ENCODE measurements at places on chromosomes 7 and 10.

DNA sequence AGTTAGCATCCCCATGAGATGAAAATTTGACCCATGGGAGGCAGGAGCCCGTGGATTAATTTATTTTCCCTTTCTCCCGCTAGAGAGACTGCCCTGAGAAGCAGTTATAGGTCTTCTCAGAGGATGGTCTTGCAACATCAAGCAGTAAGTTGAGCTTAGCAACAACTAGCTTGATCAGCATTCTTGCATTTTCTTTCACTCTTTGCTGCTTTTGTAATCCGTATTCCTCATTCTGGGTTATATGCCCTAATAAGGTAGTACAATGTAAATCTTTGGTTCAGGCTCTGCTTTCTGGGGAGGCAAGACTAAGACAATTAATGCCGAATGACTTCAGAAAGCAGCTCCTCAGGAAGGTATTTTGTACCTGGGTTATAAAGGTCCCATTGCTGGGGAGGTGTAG is 146.8 kb downstream of the FZD1 start:
- DNase-seq, result no peak

DNA sequence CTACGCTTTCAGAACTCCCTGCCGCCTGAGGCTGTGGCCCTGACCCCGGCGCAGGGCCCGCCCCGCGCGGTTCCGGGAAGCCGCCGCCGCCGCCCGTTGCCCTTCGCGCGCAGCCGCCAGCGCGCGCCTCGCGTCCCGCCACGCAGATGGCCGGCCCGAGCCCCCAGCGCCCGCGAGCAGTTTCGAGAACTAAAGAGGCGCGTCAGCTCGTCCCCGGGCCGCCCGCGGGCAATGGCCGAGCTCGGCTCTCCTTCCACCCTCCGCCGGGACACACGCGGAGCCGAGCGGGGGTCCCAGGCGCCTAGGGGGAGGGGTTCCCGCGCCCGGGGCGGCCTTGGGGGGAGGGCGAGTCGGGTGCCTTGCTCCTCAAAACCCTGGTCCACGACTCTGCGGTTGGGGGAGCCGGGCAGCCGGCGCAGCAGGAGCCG is 1.8 kb downstream of the HNRNPF start:
- DNase-seq, result peak; percentile 71

- peak; percentile 40 for DNase-seq
Measured at GRCh38 chr10:132335189-132336063, 3.4 kb downstream of the LRRC27 start.

GRCh38 chr10:44853148-44853734 is 57.9 kb upstream of the TMEM72 start:
- no peak for DNase-seq

DNA sequence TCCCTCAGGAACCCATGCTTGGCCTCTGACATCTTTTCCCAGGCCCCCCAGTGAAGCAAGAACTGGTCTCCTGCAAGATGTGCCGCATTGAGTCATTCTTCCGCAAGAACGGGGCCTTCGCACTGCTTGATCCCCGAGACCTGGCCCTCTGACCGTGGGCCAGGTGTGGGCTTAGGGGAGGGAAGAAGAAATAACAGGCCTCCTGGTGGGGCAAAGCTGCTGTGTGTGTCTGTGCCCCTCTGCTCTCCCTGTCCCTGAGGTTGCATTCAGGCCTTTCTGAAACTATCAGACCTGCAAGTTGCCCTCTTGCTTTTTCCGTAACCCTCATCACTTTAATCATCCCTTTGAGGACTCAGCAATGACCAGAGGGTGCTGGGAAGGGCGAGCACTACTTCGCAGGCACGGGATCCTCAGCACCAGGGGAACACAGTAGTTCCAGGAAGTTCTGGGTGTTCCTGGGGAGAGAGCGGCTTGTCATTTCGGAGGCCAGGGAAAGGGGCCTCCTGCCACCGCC is 6.0 kb downstream of the ATP6V1F start:
- no peak for DNase-seq

DNA sequence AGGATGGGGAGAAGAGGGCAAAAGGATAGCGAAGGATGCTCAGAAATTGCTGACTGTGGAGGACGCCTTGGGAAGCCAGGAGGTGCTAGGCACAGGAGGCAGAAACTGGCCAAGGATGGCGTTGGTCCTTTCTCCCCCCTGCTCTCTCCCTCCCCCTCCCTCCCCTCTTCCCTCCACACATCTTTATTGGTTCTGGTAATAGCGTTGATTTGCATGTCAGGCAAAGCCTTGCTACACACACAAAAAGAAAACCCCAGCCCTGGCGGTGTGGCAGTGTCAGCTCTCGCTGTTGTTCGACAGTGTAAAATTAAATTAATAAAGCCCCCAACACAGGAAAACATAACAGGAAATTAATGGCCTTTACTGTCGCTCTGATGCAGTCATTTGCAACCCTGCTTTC is 47.2 kb downstream of the PAX2 start:
- DNase-seq, result no peak

DNA sequence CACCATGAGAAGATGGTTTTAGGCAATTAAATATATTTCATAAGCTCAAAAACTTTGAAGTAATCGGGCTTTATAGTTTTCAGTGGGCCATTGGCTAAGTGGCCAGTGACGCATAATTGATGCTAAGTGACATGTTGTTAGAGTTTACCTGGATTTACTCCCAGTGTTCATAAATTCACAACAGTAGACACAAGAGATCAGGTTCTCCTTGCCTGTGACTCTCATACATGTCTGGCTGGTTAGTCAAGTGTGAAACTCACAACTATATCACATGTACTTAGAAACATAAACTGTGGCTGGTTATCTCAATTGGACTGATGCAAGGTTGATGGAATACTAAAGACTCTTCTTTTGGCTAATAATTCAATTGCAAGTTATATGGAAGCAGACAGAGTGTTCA is 26.2 kb downstream of the ASB15 start:
- no peak for DNase-seq

All from left cardiac atrium (tissue), 4 donors.